ENCODE measurements at places on chromosomes 6 and 20.

DNA sequence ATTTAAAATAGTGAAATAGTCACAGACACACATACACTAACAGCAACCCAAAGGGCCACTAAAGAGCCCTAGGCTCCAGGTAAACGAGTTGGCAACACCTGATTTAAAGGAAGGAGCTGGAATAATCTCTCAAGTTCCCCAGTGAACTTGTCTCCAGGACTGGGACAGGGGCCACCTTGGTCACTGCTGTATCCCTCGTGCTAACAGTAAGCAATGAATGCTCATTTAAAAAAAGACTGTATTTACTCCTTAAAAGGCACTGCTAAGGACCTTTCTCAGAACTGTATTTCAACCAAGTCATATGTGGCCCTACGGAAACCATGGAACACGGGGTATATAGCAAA, 1.3 kb downstream of the DIDO1 start:
- DNase-seq, result no peak

DNA sequence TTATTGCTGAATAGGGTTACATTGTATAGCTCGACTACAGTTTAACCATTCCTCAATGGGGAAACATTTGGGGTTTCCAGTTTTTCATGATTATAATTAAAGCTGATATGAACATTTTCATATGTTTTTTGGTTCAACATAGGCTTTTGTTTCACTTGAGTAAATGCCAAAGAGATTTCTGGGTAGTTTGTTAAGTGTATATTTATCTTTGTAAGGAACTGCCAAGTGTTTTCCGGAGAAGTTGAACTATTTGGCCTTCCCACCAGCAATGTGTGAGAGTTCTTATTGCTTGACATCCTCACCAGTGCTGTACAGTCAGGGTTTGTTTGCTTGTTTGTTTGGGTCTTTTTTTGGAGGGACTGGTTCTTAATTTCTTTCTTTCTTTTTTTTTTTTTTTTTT, 83.7 kb upstream of the RALY start:
- DNase-seq, result no peak

GRCh38 chr6:32829495-32829894, 9.0 kb downstream of the TAP2 start:
- no peak for DNase-seq

DNA sequence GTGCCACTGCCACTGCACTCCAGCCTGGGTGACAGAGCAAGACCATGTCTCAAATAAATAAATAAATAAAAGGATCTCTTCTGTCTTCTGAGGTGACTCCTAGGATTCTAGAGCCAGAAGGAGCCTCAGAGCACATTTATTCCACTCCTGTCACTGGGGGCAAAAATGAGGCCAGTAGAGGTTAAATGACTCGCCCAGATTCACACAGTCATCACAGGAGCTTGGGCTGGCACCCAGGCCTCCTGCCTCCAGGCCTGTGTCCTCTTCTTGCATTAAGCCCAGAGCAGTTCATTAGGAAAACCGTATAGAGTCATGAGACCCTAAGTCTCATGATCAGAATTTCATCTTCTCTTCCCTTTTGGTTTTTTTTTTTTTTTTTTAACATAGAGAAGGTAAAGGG, 243.3 kb downstream of the NRN1 start:
- DNase-seq, result peak; percentile 35

GRCh38 chr20:51651921-51652549, 109.5 kb upstream of the NFATC2 start:
- DNase-seq, result peak; percentile 14

DNA sequence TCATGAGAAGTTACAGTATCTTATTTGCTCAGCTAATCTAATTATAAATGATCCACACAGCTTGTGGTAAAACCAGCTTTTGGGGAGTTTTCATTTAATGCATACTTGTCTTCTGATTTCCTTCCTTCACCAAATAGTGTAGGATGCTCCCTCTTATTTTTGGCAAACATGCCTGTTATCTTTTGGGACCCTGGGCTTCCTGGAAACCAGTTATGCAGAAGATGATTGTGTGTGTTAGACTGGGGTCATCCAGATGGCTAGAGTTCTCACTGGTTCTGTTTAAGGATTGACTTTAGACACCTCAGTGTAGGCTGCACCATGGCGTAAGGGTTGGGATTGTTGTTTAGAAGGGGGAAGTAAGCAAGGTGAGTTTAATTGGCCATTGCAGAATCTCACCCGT, 61.3 kb downstream of the PTPN1 start:
- no peak for DNase-seq

DNA sequence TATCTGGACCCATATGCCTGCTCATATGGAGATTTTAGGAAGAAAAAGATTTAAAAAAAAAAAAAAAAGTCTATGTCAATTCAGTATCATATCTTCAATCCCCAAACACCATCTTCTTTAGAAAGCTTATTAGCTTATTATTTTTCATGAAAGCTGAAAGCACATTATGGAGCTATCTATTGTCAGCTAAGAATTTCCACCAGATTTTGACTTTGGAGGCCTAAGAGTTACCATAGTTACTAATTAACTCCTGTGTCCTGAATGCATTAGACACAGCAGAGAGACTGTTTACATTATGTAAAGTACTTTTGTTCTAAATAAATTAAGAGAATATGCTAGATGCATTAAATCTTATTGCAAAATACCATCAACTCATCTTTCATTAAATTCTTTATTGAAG, 255.5 kb upstream of the NRSN1 start:
- DNase-seq, result no peak

DNA sequence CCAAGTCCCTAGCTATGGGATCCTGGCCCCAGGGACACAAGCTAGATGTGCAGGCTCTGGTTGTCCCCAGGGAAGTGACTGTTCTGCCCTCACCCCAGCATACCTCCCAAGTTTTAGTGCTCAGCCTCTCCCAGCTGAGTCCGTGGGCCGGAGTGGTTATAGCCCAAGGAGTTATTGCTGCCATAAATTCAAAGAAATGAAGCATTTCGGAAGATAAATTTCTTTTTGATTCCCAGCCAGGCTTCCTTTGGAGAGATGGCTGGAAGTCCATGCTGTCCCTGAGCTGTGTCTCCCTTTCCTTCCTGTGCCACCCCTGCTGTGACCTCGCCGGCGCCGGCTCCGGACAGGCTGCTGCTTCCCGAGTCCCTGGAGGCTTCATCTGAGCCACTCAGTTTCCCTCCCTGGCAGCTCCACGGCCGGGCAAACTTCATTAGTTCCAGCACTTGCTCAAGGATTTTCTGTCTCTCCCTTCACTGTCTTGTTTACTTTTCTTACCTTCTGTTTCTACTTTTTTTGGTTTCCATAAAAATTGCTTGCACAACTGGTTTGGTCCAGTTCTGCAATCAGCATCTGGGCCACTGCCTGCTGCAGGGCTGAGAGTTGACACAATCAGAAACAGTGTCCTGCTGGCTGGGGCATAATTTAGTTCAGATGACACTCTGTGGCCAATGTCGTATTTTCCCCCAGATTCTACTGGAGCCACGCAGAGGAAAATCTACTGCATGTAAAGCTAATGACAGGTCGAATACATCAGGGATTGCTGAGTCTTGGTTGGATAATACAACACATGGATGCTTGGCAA, 225.5 kb downstream of the SYNDIG1 start:
- DNase-seq, result no peak

- DNase-seq, result no peak
Observed at GRCh38 chr6:26494117-26494516, 6.0 kb upstream of the BTN1A1 start.

DNA sequence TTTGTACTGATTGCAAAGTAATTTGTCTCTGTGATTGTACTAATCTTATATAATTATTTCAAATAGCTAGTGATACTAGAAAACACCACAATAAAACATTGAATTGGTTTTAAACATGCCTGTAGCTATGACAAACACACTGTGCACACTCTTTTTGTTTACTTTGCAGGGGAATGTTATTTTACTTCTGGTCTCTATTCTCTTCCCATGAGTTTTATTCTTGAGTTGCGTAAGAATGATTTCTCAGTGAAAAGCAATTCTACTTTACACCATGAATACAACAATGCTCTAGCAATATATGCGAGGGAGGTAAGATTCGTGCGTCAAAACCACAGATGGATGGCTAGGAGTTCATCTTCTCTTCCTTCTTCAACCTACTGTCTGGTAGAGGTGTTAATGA, 68.4 kb upstream of the PHACTR1 start:
- DNase-seq, result no peak

- no peak for DNase-seq
Observed at GRCh38 chr6:93327857-93328256, 91.5 kb downstream of the EPHA7 start.

DNA sequence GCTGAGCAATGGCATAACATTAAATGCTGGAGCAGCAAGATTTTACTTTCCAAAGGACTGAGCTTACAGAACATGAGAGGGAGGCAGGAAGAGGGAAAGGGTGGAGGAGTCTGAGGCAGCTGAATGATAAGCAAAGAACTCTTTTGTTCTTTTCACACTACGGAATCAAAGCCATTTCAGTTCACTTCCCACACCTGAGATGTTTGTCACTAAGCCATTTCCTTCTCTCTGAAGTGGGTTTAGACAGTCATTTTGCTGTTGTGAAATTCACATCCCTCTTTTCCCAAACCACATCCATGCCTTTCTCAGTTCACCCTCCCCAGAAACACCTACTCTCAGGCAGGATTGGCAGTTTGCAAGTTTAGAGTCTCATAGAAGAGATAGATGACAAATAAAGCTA, 267.9 kb downstream of the ADGRG6 start:
- DNase-seq, result no peak

DNA sequence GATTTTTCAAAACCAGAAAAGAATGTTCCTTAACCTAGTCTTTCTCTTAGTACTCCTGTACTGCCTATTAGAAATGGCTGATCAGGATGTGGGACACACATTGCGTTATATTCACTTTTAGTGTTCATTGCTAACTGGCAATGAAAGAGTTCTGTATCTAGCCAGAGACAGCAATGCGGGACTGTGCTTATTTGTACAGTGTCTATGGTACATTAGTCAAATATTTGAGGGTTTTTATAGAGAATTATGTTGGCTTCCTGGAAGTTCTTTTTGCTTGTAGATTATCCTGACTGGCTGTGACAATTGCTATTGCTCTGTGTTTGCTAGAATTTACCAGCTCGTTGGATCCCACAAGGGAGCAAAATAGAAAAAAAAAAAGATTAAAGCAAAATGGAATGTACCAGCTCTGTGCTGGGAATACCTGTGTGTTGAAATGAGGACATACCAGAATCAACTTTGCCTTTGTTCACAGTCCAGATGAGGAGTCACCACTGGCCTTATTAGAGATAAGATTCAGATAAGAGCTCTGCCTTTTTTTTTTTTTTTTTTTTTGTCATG, 22.4 kb upstream of the IFNGR1 start:
- DNase-seq, result no peak

GRCh38 chr6:3532296-3532916, 75.6 kb upstream of the SLC22A23 start:
- DNase-seq, result no peak

GRCh38 chr20:57667924-57668782, 41.7 kb downstream of the PMEPA1 start:
- DNase-seq, result no peak

- DNase-seq, result no peak
Observed at GRCh38 chr20:64115171-64115911, 8.0 kb upstream of the NPBWR2 start.

GRCh38 chr6:37673436-37673835, 24.2 kb downstream of the MDGA1 start:
- no peak for DNase-seq

GRCh38 chr6:107539409-107539808, 49.5 kb downstream of the SOBP start:
- DNase-seq, result no peak

DNA sequence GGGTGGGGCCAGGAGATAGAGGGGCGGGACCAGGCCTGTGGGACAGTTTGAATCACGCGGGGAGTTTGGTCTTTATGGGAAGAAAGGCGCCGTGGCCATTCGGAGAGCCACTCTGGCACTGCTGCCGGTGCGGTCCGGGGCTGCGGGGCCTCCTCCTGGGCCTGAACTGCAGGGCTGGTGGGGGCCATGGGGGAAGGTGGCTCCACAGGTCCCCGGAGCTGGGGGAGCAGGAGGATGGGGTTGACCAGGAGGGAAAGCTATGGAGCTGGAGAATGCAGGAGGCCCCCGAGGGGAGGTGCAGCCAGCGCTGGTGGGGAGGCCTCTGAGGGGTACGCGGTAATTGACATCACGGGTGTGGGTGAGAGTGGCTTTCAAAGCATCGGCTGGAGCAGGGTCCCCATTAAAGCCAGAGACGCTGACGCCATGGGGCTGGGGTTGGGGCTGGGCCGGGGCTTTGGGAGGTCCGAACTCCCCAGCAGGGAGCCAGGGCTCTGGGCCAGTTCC, 1.8 kb upstream of the BHLHE23 start:
- DNase-seq, result no peak
